Uterus (tissue), 4 donors: ENCODE measurements at places on chromosomes 1 and 21. TPM values are rescaled to one million over a fixed set of nuclear protein-coding genes. Genes with fewer than 3 reads are reported as not detected.

DNA sequence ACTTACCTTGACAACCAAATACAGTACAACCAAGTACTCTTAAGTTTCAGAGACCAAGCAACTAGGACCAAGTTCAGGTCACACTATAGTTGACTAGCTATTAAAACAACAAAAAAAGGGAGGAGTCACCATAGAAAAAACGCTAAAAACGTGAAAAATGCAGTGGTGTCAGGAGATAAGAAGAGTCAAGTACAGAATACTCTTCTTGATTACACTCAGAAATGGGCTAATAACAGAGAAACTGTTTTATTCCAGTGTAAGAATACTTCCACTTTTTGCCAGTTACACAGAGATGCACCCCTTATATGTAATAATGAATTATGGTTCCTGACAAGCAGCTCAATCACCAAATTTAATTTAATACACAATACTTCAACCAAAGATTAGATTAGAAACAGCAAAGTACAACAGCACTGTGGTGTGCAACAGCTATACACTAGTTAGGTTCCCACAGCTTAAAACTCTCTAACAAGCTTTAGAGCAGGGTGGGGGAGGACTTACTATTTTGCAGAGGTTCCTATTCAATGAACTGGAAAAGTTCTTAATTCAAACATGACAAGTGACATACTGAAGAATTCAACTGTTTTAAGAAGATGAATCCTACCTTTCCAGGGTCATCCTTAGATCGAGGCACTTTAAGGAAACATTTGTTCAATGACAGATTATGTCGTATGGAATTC is 70.4 kb downstream of the FOXJ3 start:
- no peak for DNase-seq
- no peaks in the 10 kb centered on the region for H3K27me3 ChIP-seq
- no peak overlapping the region for H3K4me3 ChIP-seq
- no peaks in the 10 kb centered on the region for H3K4me1 ChIP-seq
- no peak overlapping the region for H3K27ac ChIP-seq

SPATA46 gene
- total RNA-seq: not detected

DNA sequence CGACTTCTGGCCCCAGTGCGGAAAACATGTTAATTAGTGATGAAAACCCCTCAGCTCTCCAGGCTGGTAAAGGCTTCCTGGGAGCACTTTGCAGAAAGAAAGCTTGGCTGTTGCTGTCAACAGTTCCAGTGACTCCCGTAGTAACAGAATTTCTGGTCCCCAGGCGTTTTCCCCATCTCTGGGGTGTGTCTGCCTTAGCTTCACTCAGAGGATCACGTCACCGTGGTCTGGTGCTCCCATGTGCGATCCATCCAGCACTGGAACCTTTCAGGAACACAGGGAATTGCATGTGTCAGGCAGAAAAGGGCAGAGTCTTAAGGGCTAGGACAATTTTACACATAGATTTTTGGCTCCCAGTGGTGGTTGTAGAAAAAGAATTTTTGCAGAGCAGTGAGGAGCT is 470.4 kb upstream of the USP24 start:
- H3K4me3 ChIP-seq: no peak overlapping the region
- no peaks in the 10 kb centered on the region for H3K27me3 ChIP-seq
- H3K36me3 ChIP-seq: no peaks in the 10 kb centered on the region
- no peak for DNase-seq
- H3K27ac ChIP-seq: no peak overlapping the region
- no peaks in the 10 kb centered on the region for H3K4me1 ChIP-seq

HES2 gene
- not detected for total RNA-seq

GRCh38 chr1:20698195-20698910 is 19.5 kb downstream of the KIF17 start:
- no peak overlapping the region for H3K4me3 ChIP-seq
- no peak for DNase-seq
- no peaks in the 10 kb centered on the region for H3K36me3 ChIP-seq
- peaks cover 5% of the 10 kb centered on the region for H3K4me1 ChIP-seq
- no peaks in the 10 kb centered on the region for H3K27me3 ChIP-seq

GRCh38 chr1:147919896-147920295 is 8.3 kb upstream of the GPR89B start:
- no peaks in the 10 kb centered on the region for H3K36me3 ChIP-seq
- H3K27me3 ChIP-seq: no peaks in the 10 kb centered on the region
- no peak overlapping the region for H3K4me3 ChIP-seq
- H3K4me1 ChIP-seq: no peaks in the 10 kb centered on the region

GRCh38 chr1:25118546-25118945 is 113.8 kb downstream of the SYF2 start:
- DNase-seq: no peak
- no peak overlapping the region for H3K4me3 ChIP-seq
- no peaks in the 10 kb centered on the region for H3K4me1 ChIP-seq
- no peak overlapping the region for H3K27ac ChIP-seq
- no peaks in the 10 kb centered on the region for H3K27me3 ChIP-seq

GRCh38 chr1:233993651-233994050 is 89.2 kb downstream of the SLC35F3 start:
- H3K27me3 ChIP-seq: no peaks in the 10 kb centered on the region
- no peak for DNase-seq
- no peak overlapping the region for H3K4me3 ChIP-seq
- no peaks in the 10 kb centered on the region for H3K36me3 ChIP-seq
- no peaks in the 10 kb centered on the region for H3K4me1 ChIP-seq

GBP1 gene
- 83.5 TPM for total RNA-seq

DNA sequence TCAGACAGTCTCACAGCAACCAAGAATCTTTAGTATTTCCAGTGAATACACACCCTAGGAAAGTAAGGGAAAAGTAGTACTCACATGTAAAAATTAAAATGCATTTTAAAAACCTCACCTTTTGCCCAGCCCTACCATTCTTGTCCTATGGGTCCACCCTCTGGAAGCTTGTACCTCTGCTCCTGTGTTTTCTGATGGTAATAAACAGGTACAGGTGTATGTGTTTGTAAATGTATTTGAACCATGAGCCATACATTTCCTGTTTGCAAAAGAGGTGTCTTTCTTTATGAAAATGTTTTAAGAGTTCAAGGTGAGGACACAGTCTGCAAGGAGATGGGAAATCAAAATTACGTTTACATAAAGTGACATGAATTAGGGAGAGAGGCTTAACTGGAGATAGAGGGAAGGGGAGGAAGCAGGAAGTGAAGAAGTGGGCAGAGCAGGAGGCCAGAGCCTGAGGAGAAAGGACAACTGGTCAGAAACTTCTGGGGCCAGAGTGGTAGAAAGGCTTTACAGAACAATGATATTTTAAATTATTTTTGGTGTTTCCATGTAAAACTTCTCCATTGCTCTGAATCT is 52.0 kb upstream of the IVNS1ABP start:
- H3K4me3 ChIP-seq: no peak overlapping the region
- no peaks in the 10 kb centered on the region for H3K27me3 ChIP-seq
- H3K36me3 ChIP-seq: no peaks in the 10 kb centered on the region
- no peak for DNase-seq
- H3K4me1 ChIP-seq: no peaks in the 10 kb centered on the region

GRCh38 chr1:208272311-208272710 is 28.1 kb upstream of the PLXNA2 start:
- H3K4me3 ChIP-seq: no peak overlapping the region
- no peaks in the 10 kb centered on the region for H3K4me1 ChIP-seq
- H3K27ac ChIP-seq: no peak overlapping the region
- no peak for DNase-seq
- H3K36me3 ChIP-seq: no peaks in the 10 kb centered on the region
- no peaks in the 10 kb centered on the region for H3K27me3 ChIP-seq

PAFAH2 gene
- total RNA-seq: 6.2 TPM

SPRR1B gene
- not detected for total RNA-seq

WNT2B gene
- 7.2 TPM for total RNA-seq

GRCh38 chr21:35266546-35266945 is 217.4 kb upstream of the RUNX1 start:
- H3K4me3 ChIP-seq: no peak overlapping the region
- H3K36me3 ChIP-seq: no peaks in the 10 kb centered on the region
- DNase-seq: no peak

DNA sequence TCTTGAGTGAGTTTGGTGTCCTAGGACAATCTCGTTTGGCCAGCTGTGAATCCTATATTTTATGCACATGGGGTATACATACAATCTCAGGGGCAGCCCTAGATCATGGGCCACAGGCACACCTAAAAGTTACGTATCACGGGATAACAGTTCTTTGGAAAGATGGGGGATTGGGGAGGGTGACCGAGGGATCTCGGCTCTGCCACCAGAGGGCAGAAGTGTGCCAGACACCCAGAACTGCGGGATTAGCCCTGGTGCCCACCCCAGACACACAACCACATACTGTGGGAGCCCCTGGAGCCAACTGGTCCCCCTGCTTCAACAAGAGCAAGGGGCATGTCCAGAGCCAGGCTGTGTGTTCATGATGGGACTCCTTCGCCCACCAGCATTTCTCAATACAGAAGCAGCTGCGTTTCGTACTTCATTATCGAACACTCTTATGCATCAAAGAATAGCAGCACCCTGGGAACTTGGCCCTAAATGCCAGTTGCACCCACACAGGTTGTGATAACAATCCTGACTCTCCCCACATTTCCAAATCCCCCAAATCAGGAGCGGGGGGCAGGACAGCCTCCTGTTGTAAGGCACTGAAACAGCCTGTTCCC is 37.4 kb downstream of the TMCO4 start:
- no peaks in the 10 kb centered on the region for H3K36me3 ChIP-seq
- no peak overlapping the region for H3K27ac ChIP-seq
- H3K4me3 ChIP-seq: no peak overlapping the region
- no peaks in the 10 kb centered on the region for H3K4me1 ChIP-seq
- no peak for DNase-seq

JUN gene
- total RNA-seq: 243 TPM

- no peaks in the 10 kb centered on the region for H3K4me1 ChIP-seq
- DNase-seq: peak; percentile 38
- no peaks in the 10 kb centered on the region for H3K27me3 ChIP-seq
- H3K27ac ChIP-seq: peak overlapping the region; percentile 79
- no peaks in the 10 kb centered on the region for H3K36me3 ChIP-seq
- no peak overlapping the region for H3K4me3 ChIP-seq
These were observed 216.8 kb upstream of the SGIP1 start for GRCh38 chr1:66317248-66317515.

GRCh38 chr1:234710381-234710780 is 100.4 kb upstream of the IRF2BP2 start:
- peaks cover 2% of the 10 kb centered on the region for H3K4me1 ChIP-seq
- no peak for DNase-seq
- H3K27me3 ChIP-seq: no peaks in the 10 kb centered on the region
- no peak overlapping the region for H3K27ac ChIP-seq
- H3K4me3 ChIP-seq: no peak overlapping the region

DNA sequence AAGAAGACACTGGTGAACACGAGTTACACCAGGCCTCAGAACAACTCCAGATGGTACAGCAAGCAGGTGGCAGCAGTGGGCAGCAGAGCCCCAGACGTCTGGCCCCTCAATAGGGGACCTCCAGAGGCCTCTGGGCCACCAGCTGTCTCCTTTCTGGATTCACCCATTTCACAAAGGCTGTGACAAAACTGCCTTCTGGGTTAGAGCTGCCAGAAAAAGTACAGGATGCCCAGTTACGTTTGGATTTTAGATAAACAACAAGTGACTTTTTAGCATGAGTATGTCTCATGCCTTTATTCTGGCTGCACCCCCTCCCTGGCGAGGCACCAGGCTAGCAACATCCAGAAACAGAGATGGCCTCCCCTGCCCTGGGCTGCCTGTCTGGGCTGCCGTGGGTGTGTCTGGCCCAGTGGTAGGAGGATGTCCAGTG is 30.1 kb downstream of the ITPKB start:
- peak overlapping the region; percentile 99 for H3K27ac ChIP-seq
- no peak overlapping the region for H3K4me3 ChIP-seq
- H3K36me3 ChIP-seq: no peaks in the 10 kb centered on the region
- H3K4me1 ChIP-seq: peaks cover 3% of the 10 kb centered on the region
- no peak for DNase-seq

DNA sequence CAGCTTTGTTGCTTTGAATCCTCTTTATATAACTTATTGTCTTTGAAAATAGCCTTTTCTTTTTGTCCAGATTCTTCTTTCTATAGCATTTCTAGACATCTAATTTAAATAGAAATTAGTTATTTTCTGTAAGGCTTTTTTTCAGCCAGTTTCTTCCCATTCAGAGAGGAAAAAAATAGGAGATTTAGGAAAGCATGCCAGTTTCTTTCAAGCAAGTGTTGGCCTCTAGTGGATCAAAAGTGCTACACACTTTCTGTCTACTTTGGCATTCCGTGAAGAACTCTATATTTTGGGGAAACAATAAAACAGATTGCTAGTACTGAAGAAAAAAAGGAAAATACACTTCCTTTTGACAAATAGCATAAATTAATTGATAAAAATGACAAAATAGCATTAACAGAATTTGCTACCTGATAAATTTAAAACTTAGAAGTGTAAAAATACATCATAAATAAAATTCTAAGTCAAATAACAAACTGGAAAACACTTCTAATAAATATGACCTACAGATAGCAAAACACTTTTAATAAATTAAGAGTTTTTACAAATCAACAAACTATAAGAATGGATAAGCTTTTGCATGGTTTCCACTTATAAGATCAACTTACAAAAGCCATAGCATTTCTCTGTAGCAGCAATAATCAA is 13.1 kb upstream of the EXO1 start:
- H3K4me3 ChIP-seq: no peak overlapping the region
- H3K27ac ChIP-seq: no peak overlapping the region
- H3K4me1 ChIP-seq: no peaks in the 10 kb centered on the region
- no peaks in the 10 kb centered on the region for H3K36me3 ChIP-seq

DNA sequence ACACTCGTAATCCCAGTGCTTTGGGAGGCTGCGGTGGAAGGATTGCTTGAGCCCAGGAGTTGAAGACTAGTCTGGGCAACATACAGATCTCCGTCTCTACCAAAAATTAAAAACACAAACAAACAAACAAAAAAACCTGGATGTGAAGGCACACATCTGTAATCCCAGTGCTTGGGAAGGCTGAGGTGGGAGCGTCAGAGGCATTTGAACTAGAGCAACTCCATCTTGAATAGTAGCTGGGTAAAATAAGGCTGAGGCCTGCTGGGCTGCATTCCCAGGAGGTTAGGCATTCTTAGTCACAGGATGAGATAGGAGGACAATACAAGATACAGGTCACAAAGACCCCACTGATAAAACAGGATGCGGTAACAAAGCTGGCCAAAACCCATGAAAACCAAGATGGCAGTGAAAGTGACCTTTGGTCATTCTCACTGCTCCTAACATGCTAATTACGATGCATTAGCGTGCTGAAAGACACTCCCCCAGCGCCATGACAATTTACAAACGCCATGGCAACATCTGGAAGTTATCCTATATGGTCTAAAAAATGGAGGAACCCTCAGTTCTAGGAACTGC is 33.2 kb upstream of the RD3 start:
- H3K36me3 ChIP-seq: no peaks in the 10 kb centered on the region
- peak overlapping the region; percentile 62 for H3K27ac ChIP-seq
- no peaks in the 10 kb centered on the region for H3K27me3 ChIP-seq
- H3K4me1 ChIP-seq: no peaks in the 10 kb centered on the region
- H3K4me3 ChIP-seq: no peak overlapping the region
- DNase-seq: no peak

WNT4 gene
- total RNA-seq: 11.5 TPM

ZNF695 gene
- not detected for total RNA-seq

GRCh38 chr21:36306872-36307534 is 13.0 kb upstream of the MORC3 start:
- no peak overlapping the region for H3K4me3 ChIP-seq
- H3K27me3 ChIP-seq: no peaks in the 10 kb centered on the region
- no peaks in the 10 kb centered on the region for H3K4me1 ChIP-seq
- H3K27ac ChIP-seq: no peak overlapping the region
- no peak for DNase-seq
- H3K36me3 ChIP-seq: no peaks in the 10 kb centered on the region
